ENCODE measurements at places on chromosomes 7 and 10.

DNA sequence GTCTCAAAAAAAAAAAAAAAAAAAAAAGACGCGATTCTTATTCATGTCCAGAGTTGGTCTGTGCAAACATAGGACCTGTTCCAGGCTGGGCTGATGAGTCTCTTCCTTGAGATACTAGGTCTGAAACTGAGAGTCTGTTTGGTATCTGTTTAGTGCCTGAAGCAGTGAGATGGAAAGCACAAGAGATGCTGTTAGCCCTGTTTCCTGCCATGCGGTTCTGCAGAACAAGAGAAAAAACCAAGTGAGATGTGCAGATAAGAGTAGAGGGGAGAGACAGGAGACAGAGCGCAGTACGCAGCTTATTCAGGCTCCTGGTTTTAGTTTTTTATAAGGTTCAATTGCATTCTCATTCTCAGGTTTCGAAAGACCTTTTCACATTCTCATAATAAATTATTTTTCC is 85.8 kb upstream of the PRKCQ start:
- no peak for DNase-seq

DNA sequence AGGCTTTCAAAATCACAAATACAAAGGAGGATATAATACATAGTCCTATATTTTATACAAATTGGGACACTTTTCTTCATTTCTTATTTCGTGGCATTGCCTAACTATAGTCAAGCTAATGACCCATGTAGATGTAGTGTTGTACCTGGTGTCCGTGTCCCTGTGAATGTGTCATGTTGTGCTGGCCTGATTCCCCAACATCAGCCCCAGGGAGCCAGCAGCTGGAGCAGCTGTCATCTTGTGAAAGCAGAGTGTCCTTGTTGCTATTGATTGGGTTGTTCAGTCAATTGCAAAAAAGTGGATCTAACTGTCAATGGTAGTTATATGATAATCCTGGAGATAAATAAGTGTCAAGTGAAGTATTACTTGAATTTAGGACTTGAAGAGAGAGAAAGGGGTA is 86.3 kb downstream of the KAT6B start:
- no peak for DNase-seq

- no peak for DNase-seq
Measured at GRCh38 chr10:90939116-90939515, 18.2 kb upstream of the ANKRD1 start.

DNA sequence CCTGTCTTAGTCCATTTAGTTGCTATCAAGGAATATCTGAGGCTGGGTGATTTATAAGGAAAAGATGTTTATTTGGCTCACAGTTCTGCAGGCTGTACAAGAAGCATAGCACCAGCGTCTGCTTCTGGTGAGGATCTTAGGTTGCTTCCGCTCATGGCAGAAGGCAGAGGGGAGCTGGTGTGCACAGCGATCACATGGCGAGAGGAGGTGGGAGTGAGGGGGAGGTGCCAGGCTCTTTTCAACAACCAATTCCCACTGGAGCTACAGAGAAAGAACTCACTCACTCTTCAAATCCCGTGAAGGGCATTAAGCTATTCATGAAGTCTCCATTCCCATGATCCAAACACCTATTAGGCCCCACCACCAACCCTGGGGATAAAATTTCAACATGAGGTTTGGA is 371.6 kb downstream of the SH2D4B start:
- no peak for DNase-seq

DNA sequence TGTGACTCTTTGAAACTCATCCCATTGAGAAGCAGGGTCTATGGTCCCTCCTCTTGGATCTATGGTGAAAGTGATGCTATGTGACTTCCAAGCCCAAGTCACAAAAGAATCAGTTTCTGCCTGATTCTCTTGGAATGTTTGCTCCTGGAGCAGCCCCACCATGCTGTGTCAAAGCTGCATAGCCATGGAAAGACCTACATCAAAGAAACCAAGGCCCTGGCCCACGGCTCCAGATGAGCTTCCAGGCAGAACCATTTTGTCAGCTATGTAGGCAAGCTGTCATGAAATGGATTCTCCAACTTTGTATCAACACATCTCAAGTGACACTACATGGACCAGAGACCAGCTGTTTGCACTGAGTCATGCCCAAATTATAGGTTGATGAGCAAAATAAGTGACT is 77.0 kb downstream of the AASS start:
- no peak for DNase-seq

DNA sequence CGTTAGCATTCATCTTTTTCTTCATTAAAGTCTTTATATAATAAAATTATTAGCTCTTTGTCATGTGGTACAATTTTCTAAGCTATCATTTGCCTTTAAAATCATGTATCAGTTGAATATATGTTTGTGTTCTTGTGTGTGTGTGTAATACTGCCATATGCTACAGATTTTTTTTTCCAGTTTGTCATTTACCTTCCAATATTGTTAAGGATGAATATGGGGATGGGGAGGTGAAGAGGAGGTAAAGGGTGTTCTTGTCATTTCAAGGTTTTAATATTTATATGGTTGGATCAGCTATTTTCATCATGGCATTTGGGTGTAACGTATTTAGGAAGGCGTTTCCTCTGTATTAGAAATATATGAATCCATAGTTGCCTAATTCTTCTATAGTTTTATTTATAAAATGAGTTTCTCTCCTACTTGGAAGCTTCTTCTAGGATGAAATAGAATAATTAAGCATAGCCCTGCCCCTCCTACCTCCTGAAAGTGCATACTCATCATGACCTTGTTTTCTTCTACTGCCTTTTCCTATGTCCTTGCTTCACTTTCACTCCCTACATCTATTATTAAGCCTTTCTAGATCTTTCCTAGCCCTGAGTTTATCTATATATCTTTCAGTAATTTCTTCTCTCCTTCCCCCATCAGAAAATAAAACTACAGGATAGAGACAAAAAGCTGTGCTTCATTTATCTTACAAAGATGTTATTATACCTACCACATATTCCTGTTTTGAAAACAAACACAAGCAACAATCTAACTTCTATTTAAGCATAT is 25.1 kb downstream of the RAB18 start:
- DNase-seq = no peak

DNA sequence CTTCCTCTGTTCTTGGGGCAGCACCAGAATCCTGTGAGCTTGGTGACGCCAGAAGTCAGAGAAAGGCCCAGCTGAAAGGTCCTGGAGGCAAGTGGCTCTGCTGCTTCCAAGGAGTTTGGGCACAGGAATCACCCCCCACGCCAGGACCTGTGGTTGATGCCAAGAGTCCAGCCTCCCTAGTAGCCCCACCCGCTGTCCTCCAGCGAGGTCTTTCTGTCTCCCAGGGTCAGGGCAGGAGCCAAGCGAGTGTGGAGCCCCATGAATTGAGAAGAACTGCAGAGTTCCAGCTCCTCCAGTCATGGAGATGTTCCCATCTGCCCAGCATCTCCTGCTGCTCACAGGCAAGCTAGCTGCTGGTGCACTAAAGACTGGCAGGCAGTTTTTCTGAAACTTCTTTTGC is 631.7 kb upstream of the MGMT start:
- DNase-seq = no peak

DNA sequence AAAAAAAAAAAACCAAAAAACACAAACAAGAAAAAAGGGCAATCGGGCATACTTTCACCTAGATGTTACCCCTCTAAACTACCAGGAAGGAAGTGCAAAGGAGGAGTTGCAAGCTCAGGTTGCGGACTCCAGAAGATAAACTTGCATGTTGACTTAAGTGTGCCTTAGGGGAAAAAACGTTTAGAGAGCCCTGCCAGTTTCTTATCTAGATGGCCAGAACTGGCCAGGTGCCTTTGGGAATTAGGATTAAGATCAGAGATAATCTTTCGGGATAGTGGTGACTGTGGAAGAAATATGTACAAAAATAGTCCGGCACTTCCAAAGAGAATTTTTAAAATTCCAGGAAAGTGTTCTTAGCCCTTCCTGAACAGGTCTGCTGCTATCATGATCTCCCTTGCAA is 17.6 kb downstream of the EVX1 start:
- DNase-seq = no peak

DNA sequence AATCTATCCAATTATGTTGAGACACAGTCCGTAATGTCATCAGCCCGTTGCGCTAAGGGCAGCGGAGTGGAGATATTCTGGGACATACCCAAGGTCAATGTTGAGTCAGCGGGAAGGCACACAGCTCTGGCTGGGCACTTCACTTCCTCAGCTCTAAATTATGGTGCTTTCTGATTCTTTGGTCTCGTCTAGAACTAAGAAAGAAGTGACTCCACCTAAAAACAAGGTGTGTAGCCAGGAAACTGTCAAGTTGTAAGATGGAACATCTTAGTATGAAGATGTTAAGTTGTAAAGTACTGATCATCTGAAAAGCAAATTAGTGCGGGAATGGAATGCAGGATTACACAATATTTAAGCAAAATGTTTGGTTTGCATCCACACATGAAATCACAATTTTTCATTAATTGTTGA is 43.1 kb downstream of the BAIAP2L1 start:
- no peak for DNase-seq

DNA sequence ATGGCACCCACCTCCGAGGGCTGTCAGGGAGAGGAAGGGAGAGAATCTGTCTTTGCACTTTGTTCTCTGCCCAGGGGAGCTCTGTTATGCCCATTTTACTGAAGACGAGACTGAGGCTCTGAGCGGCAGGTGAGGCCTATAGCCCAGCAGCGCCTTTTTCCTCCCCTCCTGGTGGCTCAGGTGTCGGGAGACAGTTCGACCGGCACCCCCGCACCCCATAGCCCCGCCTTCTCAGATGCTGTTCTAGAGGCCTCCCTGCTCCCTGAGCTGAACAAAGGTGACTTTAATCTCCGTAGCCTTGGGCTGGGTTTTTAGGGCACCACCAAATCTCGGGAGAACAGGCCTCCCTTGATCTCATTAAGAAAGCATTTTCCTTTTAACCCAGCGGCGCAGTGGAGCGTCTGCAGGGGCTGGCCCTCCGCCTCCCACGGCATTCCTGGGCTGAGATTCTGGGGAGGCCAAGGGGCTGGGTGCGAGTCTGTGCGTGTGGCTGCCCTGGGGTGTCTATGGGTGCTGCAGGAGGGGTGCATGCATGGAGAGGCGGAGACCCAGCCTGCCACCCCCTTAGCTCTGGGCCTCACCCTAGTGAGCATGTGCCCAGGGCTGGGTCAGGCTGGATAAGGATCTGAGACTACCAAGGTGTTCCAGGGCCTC is 3.3 kb downstream of the LFNG start:
- DNase-seq = no peak

GRCh38 chr10:113266147-113266546 is 286.7 kb upstream of the HABP2 start:
- DNase-seq = no peak

DNA sequence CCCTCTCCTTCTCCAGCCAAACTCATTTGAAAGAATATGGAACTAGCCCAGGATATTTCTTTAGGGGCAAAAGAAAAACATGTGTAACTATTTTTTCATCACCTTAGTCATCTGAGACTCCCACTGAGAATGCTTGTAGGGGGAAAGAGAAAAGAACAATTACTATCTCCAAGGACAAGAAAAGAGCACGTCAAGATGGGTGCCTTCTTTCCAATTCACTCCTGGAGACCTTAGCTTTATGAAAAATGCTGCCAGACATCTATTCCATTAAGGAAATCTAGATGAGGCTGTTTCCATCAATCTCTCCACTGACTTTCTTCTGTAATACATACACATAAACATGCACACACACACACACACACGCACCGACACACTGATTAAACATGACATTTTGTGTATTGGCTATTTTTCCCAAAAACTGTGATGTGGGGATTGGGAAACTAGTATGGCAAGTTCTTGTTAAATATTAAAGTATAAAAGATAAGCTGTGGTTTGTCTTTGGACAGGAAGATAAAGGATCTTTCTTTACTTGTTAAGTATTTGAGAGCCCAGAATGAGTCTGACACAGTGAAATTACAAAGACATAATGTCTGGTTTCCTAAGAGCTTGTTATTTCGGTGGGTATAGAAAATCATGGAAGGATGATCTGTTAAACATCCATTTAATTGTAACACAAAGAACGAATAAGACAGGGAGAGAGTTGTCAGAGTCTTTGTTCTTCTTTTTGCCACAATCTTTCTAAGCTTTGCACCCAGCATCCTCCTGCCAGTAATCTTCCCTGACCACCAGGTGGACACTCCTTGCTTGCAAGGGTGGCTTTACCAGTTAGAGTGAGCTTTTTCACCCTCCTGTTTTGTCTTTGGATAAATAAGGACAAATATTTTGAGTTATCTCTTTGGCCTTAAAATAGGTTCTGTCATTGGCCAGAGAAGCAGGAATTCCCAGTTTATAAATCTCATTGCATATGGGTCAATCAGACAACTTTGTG is 177.3 kb upstream of the TMEM72 start:
- DNase-seq = no peak

GRCh38 chr10:21572578-21572977 is 38.5 kb downstream of the MLLT10 start:
- no peak for DNase-seq

GRCh38 chr7:43244232-43244631 is 131.8 kb downstream of the HECW1 start:
- DNase-seq = no peak

- DNase-seq = no peak
Measured at GRCh38 chr7:25124465-25125136, 459 bp downstream of the CYCS start.

- no peak for DNase-seq
Measured at GRCh38 chr7:36207451-36208291, 54.6 kb downstream of the EEPD1 start.

GRCh38 chr7:78020874-78021249 is 222.3 kb downstream of the PHTF2 start:
- DNase-seq = no peak

- no peak for DNase-seq
Measured at GRCh38 chr7:133633055-133633454, 380.2 kb downstream of the EXOC4 start.

DNA sequence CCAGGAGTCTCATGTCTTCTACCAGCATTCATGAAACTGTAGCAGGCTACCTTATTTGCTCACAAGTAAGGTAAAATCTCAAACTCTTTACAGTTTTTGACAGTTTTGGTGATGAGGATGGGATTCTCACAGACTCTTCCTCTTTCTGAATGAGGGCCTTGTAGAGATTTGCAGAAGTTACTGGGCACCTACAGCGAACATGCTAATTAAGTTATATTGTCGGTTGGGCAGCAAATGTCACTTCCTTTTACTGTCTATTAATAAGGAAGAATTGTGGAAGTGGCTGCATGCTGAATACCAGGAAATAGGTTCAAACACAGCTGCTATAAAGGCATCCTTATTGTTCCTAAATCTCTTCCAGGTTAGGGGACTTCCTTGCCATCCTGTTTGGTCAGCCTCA is 189.6 kb downstream of the DNAJC1 start:
- DNase-seq = no peak

DNA sequence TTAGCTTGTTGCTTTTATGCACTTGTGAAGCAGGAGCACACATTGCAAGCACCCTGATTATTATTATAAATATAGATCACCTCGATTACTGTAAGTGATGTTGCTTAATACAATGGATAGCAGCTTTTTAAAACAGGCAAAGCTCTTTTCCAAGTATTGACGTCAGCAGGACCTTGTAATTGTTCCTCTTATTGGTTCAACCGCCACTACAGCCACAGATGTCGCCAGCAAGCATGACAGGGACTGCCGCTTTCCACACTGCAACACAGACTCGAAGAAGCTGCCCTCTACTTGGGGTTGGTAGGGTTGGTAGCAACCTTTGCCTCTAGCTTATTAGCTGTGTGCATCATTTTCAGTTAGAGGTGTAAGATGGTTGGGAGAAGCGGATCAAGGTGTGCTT is 167.6 kb downstream of the ZNF365 start:
- DNase-seq = no peak

- DNase-seq = no peak
Measured at GRCh38 chr7:112646783-112647182, 143.4 kb downstream of the TMEM168 start.

- no peak for DNase-seq
Measured at GRCh38 chr10:23100331-23101030, 5.1 kb downstream of the MSRB2 start.
